ENCODE measurements at places on chromosomes 3 and 15. TPM values are rescaled to one million over a fixed set of nuclear protein-coding genes. Genes with fewer than 3 reads are reported as not detected.

- DNase-seq: no peak
These were observed 67.0 kb upstream of the CADPS start for GRCh38 chr3:62942227-62942626.

DNA sequence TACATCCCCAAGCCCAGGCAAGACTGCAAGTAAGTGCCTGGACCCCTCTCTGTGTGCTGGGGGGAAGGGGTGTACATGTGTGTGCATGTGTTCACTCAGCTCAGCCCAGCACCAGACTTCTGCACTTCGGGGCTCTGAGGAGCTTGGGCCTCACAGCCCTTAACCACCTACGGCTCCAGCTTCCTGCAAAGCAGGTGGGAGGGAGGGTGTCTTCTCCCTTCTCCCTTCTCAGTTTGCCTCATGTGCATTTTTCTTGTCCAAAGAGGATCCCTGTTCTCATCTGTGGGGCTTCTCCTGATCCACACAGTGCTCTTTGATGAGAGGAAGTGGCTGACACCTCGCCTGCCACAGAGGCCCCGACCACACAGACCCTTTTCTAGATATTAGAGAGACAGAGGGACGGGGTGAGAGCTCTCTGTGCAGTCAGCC, 69.3 kb downstream of the MESD start:
- no peak for DNase-seq

DNA sequence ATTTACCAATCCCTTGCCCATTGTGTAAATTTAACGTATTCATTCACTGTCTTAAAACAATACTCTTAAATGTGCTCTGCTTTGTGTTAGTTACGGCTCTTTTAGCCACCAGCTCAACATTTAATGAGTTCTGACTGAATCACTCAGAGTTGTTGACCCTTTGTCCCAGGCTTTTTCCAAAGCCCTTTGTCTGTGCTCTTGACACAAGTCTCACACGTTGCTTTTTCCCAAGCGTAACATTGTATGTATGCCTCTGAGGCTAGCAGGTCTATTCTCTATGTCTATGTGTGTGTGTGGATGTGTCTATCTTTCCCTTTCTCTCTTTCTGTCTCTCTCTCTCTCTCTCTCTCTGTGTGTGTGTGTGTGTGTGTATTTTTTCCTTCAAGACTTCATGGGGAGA, 435.4 kb upstream of the GOLIM4 start:
- DNase-seq: no peak

DNA sequence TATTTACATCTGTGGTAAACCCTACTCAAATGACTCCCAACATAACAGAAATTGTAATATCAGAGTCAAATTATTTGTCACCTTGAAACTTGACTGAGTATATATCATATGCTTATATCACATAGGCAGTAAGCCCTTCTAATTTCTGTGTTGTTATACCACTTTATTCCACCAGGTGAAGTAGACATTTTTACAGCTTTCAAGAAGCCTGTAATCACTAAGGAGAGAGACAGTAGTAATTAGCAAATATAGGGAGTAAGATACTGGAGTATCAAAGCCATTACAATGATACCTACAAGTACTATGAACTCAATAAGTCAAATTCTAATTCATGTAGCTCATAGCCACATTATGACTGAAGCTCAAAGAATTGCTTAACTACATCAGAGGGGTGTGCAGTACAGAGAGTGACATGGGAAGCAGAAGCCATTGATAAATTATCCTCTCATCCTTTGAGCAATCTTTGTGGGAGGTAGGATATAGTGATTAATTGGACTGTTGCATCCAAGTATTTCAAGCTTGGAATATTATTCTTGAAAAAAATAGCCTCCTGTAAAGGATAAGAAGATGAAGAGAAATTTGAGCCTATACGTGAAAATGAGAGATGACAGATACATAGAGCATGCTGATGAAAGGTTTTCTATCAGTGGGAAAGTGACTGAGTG, 1005.9 kb downstream of the ZPLD1 start:
- no peak for DNase-seq

DNA sequence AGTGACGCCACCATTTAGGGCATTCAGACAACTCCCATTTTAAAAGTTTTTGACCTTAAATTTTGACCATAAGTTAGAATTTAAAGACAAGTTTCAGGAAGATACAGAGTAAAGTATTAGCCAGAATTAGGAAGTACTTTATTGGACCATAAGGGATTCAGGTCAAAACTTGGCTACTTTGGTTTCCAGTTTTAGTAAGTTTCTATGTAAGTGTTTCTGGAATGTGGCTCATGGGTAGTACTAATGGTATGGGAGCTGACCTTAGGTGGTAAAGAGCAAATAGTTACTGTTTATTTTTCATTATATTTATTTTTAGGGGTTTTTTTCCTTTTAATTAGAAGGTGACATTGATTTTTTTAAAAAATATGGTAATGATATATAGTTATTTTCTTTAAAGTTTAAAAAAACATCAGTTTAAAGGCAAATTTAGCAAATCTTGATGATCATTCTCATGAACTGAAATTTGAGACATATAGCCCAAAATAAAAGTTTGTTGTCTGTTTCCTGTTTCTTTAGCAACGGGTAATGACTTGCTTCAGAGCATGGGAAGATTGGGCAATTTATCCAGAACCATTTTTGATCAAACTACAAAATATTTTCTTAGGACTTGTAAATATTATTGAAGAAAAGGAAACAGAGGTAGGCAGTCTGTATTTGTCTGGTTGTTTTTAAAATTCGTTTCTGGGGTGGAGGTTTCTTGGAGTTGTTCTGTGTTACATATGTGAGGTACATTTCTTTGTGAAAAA, 34.3 kb downstream of the U2SURP start:
- DNase-seq: no peak

GRCh38 chr3:156812521-156813335, 13.4 kb upstream of the LEKR1 start:
- DNase-seq: no peak

DNA sequence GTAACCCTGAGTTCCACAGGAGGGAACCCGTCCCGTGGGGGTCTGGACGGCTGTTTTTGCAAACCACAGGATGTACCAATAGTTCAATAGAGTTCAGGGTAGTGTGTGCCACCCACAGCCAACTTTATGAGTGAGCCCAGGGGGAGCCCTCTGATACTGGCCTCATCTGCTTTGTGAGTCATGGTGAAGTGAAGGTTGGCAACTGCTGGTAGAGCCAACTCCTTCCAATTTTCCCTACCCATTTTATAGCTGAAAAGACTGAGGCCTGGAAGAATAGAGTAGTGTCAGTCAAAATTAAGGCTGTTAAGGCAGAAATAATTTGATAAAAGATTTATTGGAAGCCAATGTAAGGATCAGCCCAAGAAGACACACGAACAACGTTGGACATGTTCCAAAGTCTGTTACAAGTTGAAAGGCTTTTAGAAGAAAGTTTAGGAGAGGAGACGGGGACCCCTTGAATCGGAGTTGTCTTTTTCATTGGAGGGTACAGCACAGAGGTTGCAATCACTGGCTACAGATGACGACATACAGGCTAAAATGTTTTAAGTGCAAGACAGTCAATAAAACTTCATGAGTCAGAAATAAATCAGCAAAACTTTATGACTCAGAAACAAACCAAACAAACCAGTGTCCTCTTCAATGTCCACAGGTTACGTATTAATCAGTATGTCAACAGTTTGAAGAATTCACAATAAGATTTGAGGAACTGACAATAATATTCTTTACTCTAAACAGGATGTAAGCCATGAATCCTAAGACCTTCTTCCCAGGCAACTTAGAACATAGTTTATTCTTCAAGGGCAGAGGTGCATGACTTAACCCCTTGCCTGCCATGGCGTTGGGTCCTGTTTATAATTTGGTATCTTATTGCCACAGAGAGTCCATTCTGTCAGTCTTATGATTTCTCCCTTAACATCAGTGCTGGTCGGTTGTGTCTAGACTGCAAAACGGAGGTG, 62.9 kb upstream of the NR2E3 start:
- no peak for DNase-seq

DNA sequence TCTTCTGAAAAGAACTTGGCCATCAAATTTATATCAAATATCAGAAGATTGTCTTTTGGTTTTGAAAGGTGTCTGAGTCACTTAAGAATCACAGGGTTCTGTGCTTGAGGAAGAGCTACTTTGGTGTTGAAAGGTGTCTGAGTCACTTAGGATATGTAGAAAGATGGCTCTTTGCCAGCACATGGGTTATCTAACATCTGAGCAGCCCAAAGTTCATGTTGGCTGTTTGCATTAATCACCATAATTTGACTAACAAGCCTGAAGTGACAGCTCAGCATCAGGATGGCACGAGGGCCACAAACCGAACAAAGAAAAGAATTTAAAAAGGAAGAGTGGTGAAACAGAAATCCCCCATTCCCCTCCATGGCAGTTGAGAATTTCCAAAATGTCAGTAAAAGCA, 190.5 kb upstream of the CMC1 start:
- no peak for DNase-seq

- DNase-seq: no peak
These were observed 661.7 kb upstream of the NAALADL2 start for GRCh38 chr3:174197416-174197815.

DNA sequence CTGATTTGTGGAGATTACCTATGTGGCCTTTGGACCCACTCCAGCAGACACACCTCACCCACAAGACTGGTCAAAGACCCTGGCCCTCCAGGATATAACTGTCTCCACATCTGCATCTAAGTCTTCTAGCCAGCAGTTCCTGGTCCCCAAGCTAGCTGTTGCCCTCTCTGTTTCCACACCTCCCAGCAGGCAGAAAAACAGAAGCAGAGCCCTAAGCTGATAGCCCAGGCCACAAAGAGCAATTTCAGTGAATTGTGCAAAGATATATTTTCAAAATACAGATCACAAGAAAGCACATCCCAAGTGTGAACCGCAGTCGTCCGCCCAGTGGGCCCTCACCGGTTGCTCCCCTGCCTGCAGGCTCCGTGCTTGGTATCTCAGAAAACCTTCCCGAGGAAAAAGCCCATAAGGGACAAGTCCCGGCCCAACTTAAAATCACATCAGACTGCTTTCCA, 2.6 kb downstream of the TNIK start:
- no peak for DNase-seq

DNA sequence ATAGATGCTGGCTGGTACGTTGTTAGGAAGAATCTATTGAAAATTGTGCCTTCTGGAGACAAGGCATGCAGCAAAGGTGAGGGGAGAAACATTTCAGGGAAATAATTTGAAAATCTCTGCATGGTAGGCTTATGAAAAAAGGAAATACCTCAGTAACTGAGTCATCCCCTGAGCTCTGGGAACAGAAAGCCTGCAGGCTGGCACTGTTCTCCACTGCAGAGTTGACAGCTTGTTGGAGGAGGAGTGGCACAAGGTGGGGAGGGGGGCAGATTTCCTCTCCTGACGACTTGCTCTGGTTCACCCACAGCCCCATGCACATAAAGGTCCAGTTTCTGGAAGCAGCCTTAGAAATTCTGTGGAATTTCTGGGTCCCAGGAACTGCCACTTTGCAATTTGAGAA, 179.4 kb downstream of the ABHD5 start:
- no peak for DNase-seq

GRCh38 chr3:32842987-32843386, 25.2 kb downstream of the TRIM71 start:
- no peak for DNase-seq

The ZNF80 gene
- total RNA-seq: not detected

The ADGRG7 gene
- total RNA-seq: not detected

The TMPRSS7 gene
- total RNA-seq: not detected

The GAP43 gene
- total RNA-seq: 6.0 TPM

The NUP210 gene
- 5.5 TPM for total RNA-seq
